ENCODE measurements at places on chromosomes 1 and 21.

DNA sequence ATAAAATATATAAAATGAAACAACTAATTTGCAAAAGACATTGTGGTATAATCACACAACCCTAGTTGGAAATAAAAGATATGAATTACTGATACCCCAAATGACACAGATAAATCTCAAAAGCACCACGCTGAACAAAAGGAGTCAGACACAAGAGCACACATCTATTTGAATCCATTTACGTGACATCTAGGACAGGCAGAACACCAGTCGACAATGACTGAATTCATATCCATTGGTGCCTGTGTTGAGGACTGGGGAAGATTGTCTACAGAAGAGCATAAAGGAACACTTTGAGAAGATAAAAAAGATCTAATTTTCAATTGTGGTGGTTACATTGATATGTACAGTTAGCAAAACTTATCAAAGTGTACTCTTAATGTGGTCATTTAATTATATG lies 874.1 kb downstream of the LTN1 start:
- DNase-seq, result no peak

DNA sequence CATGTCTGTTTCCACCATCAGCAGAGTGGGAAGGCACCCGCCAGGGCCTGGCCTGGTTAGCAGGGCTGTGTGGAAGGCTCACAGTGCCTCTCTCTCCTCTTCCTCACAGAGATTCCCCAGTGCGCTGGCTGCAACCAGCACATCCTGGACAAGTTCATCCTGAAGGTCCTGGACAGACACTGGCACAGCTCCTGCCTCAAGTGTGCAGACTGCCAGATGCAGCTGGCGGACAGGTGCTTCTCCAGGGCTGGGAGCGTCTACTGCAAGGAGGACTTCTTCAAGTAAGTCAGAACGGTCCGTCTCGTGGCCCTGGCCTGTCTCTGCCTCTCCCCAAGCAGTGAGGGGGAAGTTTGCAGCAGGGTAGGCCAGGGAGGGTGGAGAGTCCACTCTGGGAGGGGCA lies 18.1 kb downstream of the LHX4 start:
- DNase-seq, result no peak

- no peak for DNase-seq
These were observed 1.8 kb upstream of the NFYC start for GRCh38 chr1:40689737-40690136.

GRCh38 chr21:46295996-46296752 lies 10.0 kb downstream of the YBEY start:
- no peak for DNase-seq

DNA sequence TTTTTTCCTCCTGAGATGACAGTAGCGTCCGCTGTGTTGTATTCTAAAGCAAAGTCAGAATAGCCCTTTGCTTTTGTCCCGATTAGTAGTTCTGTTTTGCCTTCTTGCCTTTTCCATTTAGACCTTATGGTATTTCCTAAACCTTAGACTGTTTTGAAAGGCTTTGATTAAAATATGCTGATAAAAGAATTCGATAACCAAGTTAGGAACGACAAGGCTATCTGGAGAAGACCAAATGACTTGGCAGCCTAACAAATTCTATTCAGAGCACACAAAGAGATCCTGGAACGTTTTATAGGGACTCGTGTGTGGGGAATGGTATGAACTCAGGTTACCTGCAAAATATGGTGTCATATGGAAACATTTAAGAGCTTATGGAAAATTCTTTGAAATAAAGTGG lies 42.9 kb downstream of the NFIA start:
- no peak for DNase-seq

GRCh38 chr1:10644307-10645128 lies 151.9 kb downstream of the CASZ1 start:
- DNase-seq, result no peak

GRCh38 chr1:62589321-62589720 lies 8.0 kb upstream of the ANGPTL3 start:
- DNase-seq, result no peak

DNA sequence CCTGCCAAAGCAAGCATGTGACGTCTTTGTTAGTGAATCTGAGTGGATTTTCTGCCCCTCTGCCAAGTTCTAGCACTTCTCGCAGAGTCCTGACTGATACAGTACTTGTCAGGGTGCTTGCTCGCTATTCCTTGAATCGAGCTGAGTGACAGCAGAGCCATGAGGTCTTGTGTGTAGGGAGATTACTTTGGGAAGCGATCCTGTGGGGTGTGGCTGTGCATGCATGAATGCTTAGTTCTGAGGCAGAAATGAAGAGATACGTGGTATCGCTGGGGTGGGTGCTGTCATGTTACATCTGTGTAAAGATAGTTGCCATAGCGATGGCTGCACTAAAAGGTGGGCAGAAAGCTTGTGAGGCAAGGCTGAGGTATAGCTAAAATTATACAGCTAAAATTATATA lies 19.3 kb upstream of the DNAJC28 start:
- DNase-seq, result no peak

DNA sequence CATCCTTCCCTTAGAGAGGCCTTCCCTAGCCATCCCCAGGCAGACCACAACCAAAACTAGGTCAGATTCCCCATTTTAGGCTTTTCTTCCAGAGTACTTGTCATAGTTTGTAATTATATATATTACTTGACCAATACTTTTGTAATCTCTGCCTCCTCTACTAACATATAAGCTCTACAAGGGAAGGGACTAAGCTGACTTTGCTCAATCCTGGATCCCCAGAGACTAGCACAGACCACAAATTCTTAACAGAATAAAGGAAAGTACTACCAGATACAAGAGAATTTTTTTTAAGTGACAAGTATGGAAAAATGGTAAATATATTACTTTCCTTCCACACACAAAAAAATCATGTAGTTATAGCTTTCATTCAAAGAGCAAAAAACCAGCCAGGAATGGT lies 2.0 kb downstream of the ZMYM6 start:
- DNase-seq, result no peak

DNA sequence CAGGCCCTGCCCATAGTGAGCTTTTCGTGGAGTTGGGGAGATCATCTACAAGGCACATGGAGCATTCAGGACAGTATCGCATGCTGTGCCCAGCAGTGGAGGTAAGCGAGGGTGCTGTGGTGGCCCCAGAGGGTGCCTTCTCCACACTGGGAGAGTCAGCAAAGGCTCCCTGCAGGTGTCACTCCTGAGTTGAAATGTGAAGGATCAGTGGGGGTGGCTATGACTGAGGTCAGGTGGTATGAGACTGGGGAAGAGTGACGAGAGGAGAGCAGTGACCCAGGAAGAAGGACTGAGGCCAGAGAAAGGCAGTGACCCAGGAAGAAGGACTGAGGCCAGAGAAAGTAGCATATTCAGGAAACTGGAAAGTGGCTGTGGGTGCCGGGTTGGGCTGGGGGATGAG lies 53.0 kb downstream of the SPAG17 start:
- no peak for DNase-seq

GRCh38 chr1:31666263-31666963 lies 21.7 kb upstream of the PEF1 start:
- no peak for DNase-seq

DNA sequence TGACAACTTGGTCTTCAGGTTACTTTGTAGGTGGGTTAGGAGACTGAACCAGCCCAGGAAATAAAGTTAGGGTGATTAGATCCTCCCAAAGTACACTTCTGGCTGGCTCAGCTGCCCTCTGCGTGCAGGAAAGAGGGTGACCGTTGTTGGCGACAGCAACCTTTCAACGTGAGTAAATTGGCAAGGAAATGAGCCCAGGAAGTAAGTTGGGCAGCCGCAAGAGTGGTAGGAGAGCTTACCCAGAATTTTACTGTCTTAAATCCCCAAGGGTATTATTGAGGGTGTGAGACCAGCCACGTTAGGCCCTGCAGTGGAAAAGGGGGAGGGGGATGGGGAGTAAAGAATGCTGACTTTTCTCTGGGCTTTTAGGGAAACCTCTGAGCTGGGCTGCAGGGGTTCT lies 1.6 kb downstream of the TENT5C start:
- peak; percentile 25 for DNase-seq

DNA sequence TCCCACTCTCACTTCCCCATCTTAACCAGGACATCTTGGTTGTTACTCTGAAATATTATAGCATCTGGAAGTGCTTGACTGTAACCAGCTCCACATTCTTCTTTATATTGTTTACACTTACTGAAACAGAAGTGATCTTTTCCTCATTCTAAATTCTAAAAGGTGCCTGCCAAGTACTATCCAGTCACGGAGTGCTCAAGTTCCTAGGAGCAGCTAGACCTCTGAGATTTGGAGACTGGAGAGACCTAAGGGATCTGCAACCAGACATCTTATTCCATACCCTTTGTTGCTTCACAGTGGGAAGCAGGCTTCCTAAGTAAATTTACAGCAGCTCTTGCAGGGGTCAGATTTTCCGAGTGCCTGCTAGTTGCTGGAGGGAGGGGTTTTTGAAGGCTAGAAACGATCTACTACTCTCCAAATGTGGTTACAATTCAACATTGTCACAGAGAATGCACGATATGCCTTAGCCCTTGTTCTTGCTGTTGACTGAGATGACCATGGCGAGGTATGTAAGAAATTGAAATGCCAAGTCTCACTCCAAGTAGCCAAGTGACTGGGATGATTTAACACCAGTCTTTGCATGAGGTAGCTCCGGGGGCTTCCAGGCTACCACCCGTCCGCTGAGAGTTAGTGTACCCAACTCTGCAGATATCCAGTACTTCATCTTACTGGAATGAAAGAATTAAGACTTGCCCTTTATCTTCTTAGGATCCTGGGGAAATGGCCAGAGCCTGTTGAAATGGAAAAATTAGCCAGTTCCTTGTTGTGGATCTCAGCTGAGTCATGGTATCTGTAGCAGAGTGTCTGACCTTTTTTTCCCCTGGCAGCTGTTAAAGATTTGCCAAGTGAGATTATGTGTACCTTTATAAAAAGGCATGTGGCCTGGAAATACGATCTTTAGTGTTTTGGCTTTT lies 150.8 kb downstream of the MAST2 start:
- no peak for DNase-seq

DNA sequence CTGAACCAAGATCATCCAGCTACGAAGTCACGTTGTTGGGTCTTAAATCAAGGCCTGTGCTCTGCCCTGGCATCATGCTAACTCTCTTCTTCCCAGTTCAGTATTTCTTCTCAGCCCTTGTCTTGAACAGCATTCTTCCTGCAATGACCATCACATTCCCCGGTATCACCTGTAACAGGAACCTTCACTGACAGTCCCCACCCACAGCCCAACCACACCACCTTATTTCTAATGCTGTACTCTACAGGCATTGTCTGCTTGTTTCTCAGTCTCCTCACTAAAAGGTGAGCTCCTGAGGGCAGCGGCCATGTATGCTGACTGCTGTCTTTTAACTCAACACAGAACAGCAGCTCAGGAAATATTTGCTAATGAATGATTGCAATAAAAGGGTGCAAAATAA lies 54.0 kb downstream of the DAB1 start:
- no peak for DNase-seq

GRCh38 chr21:14312871-14313270 lies 70.1 kb downstream of the HSPA13 start:
- DNase-seq, result no peak

- no peak for DNase-seq
These were observed 12.3 kb upstream of the GOLT1A start for GRCh38 chr1:204225841-204226735.

DNA sequence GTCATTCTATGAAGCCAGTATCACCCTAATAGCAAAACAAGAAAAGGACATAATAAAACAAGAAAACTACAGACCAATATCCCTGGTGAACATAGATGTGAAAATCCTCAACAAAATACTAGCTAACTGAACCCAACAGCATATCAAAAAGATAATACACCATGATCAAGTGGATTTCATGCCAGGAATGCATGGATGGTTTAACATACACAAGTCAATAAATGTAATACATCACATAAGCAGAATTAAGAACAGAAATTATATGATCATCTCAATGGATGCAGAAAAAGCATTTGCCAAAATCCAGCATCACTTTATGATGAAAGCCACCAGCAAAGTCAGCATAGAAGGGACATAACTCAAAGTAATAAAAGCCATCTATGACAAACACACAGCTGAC lies 6.5 kb upstream of the PM20D1 start:
- DNase-seq, result no peak
